Tibial nerve (tissue), 4 donors: ENCODE measurements at places on chromosomes 6 and 20. TPM values are rescaled to one million over a fixed set of nuclear protein-coding genes. Genes with fewer than 3 reads are reported as not detected.

DNA sequence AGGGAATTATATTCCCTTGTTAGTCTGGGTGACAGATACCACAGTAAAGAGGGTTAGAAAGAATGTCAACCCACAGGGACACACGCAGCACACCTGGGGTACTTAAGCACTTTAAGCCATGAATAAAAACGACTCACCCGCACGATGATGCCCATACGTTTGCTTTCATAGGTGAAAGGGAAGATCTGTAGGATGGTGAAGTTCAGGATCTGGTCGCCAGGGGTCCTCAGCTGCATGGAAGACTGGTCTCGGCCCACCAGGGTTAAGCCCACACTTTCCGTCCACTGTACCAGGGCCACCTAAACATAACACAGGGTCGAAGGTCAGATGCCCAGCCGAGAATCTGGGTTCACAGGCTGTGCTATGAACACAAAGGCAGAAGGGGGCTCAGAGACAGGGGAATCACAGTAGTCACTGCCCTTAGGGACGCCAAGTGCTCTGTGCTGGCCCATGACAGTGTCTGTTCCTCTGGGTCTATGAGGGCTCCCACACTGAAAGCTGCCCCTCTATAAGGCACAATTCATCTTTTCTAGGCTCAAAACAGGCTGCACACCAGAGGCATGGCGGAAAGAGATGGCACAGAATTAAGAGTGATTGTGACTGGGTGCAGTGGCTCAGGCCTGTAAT is 96.8 kb upstream of the NFATC2 start:
- DNase-seq = peak; percentile 65

GRCh38 chr6:141677598-141678211 is 455.0 kb upstream of the GJE1 start:
- no peak for DNase-seq

The FOXF2 gene
- total RNA-seq = 0.22 TPM

The C20orf141 gene
- total RNA-seq = not detected

The COL9A1 gene
- total RNA-seq = 1.2 TPM

The MDFI gene
- total RNA-seq = 13.5 TPM
